Erythroblast (primary cell): ENCODE measurements at places on chromosomes 3 and 15.

DNA sequence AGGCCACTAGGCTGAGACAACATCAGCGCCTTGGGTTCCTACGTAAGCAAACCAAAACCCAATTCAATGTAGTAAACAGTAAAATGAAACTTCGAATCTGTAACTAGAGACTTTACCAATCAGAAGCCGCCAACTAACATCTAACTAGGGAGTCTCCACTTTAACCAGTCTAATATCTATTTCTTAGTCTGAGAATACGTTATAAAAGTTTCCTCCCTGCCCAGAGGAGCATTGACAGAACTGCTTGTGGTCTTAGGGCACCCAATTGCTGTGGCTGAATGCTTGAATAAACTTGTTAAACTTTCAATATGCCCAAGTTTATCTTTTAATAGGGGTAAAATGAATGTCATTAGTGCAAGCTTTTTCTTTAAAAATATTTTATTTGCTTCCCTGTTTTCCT is 4.3 kb downstream of the CP start:
- no peak for DNase-seq

DNA sequence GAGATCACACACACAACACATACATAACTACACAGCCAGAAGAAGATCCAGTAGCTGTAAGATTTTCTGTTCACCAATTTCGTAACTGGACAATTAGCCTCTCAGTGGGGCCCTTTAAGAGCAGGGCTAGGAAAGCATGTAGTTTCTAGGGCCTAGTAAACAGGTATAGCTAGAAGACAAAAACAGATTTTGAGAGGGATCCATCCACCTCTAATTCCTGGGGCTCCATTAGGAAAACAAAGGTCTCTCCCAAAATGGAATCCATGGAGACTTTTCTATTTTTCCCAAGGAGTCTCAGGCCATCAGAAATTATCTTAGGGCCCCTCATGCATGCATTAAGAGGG is 10.5 kb downstream of the KIF15 start:
- peak; percentile 43 for DNase-seq

GRCh38 chr3:46882377-46883053 is 5.0 kb downstream of the PTH1R start:
- peak; percentile 17 for DNase-seq

DNA sequence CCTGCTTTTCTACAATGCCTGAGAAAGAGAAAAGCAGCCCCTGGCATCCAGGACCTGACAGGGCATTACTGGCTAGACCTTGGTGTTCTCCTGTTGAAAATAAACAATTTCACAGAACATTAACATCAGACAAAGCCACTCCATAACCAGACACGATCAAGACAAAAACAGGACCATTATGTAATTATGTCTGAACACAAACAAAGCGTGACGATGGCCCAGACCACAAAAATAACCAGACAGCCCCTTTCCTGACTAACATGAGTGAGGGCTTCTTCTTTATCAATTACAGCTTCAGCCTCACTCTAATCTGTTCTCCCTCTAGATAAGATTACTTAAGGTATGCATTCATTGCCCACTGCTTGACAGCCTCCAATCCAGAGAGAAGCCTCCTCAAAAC is 172.7 kb upstream of the LMCD1 start:
- DNase-seq, result no peak

DNA sequence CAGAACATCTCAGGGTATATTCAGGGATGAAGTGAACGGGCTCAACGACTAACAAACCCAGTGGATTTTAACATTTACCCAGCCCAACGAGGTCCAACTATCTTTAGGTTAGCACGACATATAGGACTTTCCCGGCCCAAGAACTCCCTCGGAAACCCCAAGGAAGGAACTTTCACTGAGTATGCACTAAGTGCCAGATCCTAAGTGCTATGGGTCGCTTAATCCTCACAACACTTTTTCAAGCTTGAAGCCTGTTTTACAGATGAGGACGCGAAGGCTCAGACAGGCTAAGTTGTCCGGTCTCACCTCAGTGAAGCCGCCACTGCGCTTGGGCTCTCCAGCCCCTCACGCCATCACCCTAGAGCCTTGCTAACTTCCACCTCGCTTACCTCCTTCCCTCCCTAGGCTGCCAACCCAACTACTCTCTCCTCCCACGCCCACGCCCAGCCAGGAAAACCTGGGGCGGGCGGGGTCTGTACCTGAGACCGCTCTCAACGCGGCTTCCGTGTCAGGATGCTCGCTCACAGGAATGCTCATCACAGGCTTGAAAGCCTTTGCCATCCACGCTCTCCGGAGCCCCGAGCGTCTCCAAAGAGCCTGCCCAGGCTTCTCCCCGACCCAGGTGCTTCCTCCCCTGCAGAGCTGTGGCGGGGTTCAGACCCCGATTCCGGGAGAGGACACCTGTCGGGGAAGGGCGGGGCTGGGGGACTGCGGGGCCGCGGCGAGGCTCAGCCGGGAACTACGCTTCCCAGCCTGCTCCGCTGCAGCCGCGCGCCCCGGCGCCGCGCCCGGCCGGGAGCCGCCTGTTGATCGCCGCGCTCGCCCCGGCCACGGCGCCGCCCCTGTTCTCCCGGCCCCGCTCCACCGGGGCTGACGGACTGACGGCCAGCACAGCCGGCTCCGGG is at the start of gene TMOD2:
Gene TMOD2 (plus strand): TSS at position 806 of the 905 bp plus-strand sequence. CDS start 14,845 bp downstream, outside the sequence.
- peak; percentile 40 for DNase-seq

DNA sequence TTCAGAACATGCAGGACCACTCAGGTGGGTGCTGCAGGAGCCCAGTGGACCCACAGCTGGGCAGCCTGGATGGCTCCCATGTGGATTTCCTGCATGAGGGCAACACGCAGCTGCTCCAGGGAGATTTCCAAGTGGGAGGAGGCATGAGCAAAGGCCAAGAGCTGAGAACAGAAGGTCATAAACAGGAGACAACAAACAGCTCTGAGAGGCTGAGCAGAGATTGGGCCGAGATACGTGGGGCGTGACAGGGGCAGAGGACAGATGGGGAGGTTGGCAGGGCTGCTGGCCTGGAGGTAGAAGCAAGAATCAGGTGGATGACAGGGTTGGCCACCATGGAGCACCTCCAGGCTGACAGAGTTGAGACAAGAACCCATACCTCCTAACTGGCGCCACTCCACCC is 2.9 kb downstream of the PHGR1 start:
- DNase-seq, result no peak
